ENCODE measurements at places on chromosomes 5 and 9.

DNA sequence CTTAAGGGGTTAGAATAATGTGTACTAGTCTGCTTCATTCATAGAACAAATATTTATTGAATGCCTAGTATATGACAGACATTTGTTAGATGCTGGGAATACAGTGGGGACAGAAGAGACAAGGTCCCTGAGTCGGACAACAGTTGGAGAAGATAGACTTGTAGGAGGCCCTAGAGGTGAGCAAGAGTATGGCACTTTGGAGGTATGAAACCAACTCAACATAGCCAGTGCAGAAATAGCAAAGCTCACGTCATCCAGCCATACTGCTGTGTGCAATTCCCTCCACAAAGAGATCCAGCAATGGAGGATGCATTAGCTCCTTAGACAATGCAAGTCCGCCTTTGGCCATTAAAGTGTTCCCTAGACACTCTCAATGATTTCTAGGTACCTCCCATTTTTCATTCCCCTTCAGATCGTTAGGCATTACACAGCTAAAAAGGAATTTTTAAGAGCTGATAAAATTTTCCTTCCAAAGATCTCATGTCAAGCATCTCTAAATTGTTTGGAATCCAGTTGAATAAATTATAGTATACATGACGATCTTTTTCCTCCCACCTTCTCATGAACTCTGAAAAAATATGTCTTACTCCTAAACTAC lies 1949.6 kb upstream of the WWC1 start:
- DNase-seq = no peak

- DNase-seq = no peak
These were observed 19.8 kb upstream of the NTNG2 start for GRCh38 chr9:132141948-132142594.

DNA sequence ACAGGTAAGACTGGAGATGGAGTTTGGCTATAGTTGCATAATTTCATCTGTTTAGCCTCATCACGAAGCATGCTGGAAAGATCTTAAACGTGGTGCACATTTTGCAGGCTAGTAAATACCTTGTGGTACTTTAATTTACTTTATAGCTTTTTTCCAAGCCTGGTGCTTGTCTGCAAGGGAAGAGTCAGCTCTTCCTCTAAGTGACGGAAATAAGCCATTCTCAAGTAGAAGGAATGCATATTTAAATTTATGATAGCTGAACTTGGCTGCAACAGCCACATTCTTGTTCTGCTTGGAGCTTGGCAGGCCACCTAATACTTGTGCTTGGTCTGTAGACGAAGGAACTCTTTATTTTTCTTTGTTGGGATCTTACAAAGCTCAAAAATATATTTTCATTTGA lies 188.0 kb upstream of the PIK3R1 start:
- DNase-seq = no peak

DNA sequence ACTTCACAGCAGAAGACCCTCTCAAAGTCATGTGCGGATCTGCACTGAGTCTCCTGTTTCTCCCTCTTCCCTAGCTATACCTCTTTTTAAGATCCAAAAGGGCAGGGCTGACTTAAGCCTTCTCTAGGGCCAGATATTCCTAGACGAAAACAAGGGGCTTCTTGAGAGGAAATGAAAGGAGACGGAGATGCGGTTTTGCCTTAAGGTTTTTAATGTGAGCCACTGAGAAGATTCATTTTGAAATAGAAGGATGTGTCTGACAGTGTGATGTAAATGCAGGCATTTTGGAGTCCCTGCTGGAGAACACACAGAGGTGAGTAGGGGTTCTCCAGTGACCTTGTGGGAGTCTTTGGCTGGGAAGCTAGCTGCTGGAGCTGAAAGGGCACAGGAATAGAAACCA lies 15.6 kb upstream of the IL12B start:
- no peak for DNase-seq

DNA sequence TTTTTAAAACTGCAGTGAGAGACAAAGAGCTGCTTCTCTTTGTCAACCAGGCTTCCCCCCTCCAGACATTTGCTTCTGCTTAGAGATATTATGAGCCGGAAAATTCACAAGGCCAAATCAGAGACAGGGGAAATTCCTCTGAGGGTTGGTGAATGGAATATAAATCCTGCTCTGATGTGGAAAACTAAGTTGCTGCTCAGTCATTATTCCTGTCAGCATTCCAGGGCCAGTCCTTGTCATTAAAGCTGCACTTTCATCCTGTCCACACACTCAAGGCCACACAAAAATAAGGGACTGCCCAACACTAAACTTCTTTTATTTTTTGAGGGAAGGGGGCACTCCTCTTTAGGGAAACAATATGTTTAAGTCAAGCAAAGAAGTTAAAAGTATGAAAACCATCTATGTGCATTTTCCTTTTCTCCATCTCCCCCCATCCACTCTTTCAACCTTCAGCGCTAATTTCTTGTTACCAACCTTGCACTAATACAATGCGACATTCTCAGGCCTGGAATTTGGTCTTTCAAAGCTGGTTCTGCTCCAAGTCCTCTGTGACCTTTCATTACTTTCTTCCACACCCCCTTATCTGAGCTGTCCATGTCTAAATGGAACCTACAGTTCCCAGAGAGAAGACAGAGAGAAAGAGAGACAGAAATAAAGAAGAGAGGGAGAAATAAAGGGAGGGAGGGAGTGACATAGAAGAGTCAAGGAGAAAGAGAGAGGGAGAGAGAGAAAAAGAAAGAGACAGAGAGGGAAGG lies 118.9 kb upstream of the S1PR3 start:
- no peak for DNase-seq

- no peak for DNase-seq
These were observed 8.6 kb upstream of the RAPGEF1 start for GRCh38 chr9:131748411-131748955.

DNA sequence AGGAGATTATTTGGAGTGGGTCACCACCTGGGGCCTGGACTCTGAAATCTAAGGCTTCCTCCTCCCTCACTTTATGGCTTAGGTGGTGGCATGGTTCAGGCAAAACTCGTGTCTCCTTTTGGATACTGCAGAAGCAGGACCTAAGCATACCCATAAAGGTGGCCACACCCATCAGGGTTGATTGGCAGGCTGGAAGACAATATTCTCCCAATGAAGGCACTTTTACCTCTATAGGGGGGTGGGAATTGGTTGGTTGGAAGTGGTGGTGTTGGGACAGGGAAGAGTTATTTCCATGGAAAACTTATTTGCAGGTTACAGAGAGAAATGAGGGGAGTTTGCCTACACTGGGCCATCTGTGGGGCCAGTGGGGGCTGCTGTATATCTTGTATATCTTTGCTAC lies 39.7 kb downstream of the CNOT6 start:
- no peak for DNase-seq

DNA sequence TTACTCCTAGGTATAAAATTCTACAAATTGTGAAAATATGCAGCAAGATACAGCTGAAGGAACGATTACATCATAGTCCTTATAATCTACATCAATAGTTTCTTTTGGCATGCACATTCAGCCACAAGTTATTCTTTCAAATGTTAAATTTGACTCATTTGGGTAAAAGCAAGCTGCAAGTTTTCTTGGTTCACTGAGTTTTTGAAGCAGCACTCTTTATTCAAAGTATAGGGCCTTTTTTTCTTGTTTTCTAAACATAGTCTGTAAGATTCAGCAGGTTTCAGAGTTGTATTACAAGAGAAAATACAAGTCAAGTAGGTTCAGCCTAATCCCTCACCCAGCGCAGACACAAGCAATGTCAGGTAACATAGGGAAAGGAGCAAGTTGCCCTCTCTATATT lies 981.5 kb downstream of the PTPRD start:
- DNase-seq = no peak

DNA sequence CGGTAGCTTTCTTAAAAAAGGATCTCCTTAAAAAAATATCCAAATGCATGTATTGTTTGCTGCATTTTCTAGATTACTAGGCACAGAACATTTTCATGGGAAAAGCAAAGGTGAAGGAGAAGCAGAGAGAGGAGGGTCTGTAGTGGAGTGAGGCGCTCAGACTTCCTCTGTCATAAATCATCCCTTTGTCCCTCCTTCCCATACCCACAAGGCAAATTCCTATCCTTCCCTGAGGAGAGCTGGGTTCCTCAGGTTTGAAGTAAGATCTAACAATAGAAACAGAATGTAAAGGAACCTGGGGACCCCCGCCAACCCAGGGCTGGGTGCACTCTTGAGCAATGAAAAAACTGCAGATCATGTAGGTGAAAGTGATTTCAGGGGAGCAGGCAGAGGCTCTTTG lies 149.2 kb upstream of the ANKH start:
- no peak for DNase-seq

GRCh38 chr9:114906922-114907571 lies 23.3 kb downstream of the TNFSF8 start:
- DNase-seq = no peak

GRCh38 chr5:131379723-131380122 lies 115.9 kb downstream of the CDC42SE2 start:
- DNase-seq = no peak

DNA sequence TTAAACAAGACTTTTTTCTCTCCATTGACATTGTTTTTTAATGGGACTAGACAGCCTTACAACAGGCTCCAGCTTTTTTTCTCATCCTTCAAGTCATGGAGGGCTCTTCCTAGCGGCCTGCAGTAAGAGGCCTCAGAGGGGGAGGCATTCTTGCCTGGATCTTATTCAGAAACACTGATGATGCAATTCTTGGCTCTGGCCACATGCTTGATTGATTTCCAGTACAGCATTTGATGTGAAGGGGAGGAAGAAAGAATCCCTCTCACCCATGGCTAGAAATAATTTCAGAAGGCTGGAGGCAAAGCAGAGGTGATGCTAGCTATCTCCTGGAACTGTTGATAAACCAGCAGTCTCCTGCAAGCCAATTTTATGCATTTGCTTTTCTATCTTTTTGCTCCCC lies 324.8 kb downstream of the PRELID2 start:
- DNase-seq = no peak

DNA sequence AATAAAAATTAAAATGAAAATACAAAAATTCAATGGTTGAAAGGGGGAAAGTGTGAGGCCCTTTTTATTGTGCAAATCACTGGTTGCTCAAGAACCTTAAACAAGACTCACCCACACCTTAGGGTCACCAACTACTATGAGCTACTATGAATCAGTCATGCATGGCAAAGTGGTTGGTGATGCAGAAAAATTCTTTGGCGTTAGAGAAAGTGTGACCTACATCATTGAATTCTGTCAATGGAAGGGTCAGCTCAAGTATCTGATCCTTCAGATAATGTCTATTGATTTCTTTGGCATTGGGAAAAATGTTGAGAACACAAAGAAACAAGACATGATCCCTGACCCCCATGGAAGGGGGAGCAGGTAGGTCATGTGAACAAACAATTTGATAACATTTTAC lies 149.7 kb upstream of the ADCY2 start:
- DNase-seq = no peak

GRCh38 chr5:52909192-52909591 lies 80.0 kb upstream of the ITGA2 start:
- DNase-seq = no peak

DNA sequence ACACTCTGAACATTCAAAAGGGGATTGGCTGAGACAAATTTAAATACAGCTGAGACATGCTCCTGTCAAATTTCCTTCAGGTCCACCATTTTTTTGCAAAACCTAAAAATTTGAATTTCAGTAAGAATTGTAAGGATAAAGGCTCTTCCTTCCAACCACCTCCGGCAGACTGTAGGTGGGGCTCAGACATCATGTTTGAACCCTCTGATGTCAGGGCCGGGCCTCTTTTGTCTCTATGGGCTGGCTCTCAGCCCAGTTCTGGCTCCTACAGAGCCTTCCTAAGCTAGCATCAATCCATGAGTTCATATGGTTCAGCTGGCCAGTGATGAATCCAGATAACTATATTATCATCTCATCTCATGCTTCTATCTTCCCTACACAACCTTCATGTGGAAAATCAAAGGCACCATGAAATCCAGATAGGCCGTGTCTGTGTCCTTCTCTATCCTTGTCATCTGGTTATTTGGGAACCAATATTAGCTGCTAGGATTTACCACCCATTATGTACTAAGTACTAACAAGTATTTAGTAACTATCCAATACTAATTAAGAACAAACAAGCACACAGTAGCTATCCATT lies 44.2 kb downstream of the NIPSNAP3B start:
- no peak for DNase-seq

GRCh38 chr9:121242959-121243346 lies 25.0 kb upstream of the GSN start:
- DNase-seq = no peak

- DNase-seq = no peak
These were observed 1123.7 kb upstream of the C9orf72 start for GRCh38 chr9:28696960-28697359.

DNA sequence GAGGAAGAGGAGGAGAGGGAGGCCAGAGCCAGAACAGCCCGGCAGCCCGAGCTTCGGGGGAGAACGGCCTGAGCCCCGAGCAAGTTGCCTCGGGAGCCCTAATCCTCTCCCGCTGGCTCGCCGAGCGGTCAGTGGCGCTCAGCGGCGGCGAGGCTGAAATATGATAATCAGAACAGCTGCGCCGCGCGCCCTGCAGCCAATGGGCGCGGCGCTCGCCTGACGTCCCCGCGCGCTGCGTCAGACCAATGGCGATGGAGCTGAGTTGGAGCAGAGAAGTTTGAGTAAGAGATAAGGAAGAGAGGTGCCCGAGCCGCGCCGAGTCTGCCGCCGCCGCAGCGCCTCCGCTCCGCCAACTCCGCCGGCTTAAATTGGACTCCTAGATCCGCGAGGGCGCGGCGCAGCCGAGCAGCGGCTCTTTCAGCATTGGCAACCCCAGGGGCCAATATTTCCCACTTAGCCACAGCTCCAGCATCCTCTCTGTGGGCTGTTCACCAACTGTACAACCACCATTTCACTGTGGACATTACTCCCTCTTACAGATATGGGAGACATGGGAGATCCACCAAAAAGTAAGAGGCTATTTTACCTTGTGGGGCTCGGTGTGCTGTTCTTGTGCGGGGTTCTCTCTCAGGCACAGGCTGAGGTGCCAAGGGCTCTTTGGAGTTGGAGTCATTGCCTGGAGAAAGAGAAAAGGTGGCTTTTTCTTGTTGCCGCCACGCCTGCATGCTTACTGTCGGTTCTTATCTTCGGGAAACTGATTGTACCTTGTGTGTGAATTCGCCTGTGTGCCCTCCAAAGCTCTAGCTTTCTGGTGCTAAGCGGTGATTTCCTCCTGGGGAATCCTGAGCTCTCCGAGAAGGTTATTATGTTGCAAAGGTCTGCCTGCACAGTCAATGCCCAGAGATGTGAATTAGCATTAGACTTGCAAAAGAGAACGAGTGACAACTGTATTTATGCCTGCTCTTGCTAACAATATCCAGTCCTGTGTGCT lies at the start of gene ISL1:
Gene ISL1 (plus strand): TSS at position 318 of the 991 bp plus-strand sequence. CDS start 224 bp downstream, at position 542.
- peak; percentile 93 for DNase-seq

GRCh38 chr9:21095561-21095960 lies 17.8 kb upstream of the IFNB1 start:
- DNase-seq = no peak

- DNase-seq = no peak
These were observed 1.6 kb downstream of the ANKS6 start for GRCh38 chr9:98794802-98795201.

DNA sequence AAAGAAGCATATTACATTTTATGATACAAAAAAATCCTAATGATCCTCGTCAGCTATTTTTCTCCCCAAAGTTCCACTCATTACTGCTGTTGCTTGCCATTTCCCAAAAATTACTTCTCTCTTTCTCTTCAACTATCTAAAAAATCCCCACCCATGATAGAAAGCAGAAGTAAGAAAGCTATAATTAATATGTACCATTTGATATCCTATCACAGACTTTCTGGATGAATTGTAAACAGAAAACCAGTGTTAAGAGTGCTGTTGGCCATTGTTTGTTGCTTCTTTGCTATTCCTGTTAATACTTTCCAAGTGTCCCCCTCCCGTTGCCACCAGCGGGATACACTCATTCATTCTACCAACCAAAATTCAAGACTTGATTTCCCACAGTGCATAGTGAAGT lies 136.3 kb upstream of the SMARCA2 start:
- no peak for DNase-seq

- peak; percentile 41 for DNase-seq
These were observed 247.9 kb downstream of the MSX2 start for GRCh38 chr5:174972291-174972690.

Data from NCI-H187 treated with DMSO at 0.1 percent for 48 hours (cell line).